NCI-H524 treated with DMSO at 0.1 percent for 48 hours (cell line): ENCODE measurements at places on chromosomes 4 and X.

DNA sequence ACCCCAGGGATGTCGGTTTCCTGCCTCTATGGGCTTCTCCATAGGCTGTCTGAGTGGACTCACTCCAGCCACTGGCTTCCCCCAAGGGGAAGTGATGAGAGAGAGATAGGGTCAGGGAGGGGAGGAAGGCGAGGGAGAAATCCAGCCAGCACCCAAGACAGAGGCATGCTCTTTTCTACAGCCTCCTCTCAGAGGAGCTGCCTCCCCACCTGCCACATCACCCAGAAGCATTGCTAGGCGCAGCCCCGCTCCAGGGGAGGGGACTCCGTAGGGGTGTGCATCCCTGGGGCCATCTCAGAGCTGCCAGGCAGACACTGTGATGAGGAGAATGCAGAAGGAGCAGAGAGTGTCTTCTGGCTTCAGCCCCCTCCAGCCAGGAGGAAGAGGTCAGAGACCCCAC is 109.5 kb upstream of the NKX1-1 start:
- DNase-seq = no peak

DNA sequence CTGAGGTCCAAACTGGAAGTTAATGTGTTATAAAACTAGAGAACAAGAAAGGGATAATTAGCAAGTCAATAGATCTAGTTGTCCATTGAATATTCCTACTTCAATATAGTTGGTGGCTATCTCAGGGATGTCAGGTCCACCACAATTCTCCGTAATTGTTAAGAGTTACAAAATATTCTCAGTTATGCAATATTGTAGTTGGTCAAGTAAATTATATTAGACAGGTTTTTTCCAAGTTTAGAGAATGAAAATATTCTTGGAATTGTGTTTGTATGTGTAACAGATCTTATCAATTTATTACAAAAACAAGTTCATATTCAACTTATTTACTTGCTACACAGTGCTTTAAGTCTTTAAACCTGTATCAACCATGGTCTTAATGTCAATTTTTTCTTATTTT is 547.4 kb downstream of the SPRY1 start:
- no peak for DNase-seq

DNA sequence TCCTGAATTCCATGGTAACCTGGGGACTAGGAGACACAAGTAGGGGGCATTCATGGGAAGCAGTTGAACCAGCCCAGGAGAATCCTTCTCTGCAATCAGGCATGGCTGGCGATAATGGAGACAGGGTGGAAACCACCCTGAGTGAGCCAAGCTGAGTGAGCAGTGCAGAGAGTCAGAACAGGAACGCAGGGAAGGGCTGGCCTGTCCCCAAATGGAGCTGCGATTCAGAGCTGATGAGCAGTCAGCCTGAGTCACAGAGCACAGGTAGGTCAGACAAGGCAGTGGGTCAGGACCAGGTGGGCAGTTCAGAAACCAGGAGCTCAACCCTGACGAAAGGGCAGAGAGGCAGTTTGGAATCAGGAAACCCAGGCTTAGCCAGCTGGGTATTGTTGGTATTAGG is 129.0 kb downstream of the BTC start:
- DNase-seq = no peak

DNA sequence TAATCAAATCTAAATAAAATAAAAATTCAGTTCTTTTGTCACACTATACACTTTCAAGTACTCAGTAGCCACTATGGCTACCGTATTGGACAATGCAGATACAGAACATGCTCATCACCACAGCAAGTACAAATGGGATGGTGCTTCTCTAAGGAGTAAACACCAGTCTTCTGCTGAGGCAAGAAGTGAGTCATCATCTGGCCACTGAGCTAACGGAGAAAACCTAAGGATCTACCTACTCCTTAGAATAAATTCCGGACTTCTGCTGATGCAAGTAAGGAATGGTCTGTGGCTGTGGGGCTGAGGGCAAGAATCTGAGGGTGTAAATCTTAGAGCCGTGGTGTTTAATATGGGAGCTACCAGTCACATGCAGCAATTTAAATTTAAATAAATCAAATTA is 11.3 kb upstream of the RBMXL3 start:
- no peak for DNase-seq

- no peak for DNase-seq
These were observed 76.4 kb upstream of the NHS start for GRCh38 chrX:17298564-17298963.

- no peak for DNase-seq
These were observed 82.6 kb downstream of the FAM53A start for GRCh38 chr4:1601533-1601835.

DNA sequence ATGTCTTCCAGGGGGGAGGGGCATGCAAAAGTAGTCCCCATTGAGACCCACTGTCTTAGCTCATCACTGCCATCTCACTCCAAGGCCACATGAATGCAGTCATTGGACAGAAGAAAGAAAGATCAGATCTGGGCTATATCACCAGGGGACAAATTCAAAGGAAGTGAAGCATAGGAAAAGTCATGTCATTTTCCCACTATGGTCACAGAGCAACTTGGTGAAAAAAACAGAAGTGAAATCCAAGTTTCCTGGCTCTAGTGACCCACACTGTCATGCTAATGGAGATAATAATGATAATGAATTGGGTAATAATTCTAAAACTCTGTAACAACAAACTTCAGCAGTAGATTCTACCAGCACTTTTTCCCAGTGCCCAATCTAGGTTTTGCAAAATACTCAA is 9.9 kb downstream of the LHFPL1 start:
- no peak for DNase-seq

DNA sequence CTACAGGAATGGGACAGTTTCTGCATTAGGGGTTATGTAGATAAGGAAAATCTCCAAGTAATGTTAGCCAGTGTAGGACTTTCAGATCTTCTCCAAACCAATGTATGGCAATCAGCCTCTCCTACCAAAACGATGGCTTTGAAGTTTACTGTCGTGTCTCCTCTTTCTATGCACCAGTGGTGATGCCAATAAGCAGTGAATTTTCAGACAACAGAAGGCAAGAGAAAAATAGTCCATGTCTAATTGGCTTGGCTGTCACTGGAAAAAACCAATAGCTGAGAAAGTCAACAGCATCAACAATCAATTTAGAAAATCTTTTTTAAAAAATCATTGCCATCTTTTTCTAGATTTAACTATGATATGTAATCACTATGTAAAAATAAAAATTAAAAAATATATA is 35.0 kb downstream of the LIMCH1 start:
- DNase-seq = no peak

DNA sequence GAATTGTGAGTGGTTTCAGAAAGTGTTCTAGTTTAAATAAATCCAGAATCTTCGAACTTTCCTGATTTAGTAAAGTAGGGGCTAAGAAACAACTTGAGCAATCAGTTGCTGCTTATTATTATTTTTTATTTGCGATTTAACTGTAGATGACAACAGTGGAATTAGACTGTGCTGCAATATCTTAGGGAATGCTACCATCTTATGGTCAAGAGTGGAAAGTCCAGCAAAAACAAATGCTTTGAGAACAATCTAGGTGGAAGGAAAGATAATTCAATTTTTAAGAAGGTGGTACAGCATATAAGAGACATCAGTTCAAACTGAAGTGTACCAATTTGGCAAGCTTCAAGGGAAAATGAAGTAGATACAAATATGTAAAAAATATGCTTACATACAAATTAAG is 73.3 kb downstream of the CYLC1 start:
- peak; percentile 27 for DNase-seq

- no peak for DNase-seq
These were observed at the start of gene CLNK for GRCh38 chr4:10684631-10685030. Gene CLNK (minus strand): TSS chr4:10684768. CDS start chr4:10667869, 16,899 bp downstream.

- no peak for DNase-seq
These were observed 24.7 kb downstream of the PACRGL start for GRCh38 chr4:20724915-20725314.

- peak; percentile 25 for DNase-seq
These were observed 28.1 kb downstream of the BEX3 start for GRCh38 chrX:103404231-103405008.

- no peak for DNase-seq
These were observed 9.2 kb upstream of the MSN start for GRCh38 chrX:65658229-65658628.

DNA sequence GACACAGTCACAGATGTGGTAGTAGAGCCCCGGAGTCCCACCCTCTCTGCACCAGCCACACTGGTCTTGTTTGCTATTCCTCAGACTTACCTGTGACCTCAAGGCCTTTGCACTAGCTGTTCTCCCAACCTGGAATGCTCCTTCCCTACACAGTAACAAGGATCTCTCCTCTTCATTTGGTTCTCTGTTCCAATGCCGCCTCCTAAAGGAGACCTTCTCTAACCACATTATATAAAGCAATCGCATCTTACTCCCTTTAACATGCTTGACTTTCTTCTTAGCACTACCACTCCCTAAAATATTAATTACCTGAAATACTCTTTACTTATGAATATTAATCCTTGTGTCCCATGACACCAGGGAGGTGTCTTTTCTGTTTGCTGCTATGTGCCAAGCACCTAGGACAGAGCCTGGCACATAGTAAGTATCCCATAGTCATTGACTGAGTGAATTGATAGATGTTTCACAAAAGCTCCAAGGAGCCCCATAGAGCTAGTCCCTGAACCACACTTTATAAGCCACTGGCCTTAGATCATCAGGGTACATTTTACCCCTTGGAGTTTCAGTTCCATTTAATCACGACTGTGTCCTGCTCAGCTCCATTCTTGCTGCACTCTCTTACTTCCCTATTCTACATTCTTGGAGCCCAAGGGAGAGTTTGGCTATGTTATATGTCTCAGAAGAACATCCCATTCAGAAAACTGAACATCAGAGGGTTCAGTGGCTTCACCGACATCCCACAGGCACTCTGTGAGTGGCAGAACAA is 312.7 kb downstream of the RAB28 start:
- DNase-seq = no peak

DNA sequence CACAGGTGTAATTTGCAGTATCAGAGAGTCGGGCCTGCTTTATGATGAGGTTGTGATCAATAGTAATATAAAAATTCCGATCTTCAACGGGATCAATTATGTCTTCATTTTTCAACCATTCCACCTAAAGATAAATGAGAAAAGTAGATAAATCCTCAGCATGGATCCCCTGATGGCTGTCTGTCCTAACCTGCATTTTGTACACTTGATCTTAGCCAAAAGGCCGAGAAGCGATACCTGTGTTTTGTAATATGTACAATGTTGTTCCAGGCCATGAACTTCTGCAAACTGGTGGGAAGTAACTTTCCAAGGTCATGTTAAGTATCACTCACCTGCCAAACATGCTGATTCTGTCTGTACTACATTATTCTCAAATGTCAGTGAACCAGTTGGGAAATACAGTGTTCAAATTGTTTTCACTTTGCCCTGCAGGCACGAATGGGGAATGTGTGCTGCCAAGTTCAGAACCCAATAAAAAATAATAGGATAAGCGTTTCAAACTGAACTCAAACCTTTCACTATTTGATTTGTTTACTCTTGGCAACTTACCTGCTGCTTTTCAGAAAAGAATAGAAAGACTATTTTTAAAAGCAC is 298.1 kb downstream of the UNC5C start:
- no peak for DNase-seq

- DNase-seq = no peak
These were observed 6.1 kb upstream of the WAS start for GRCh38 chrX:48677516-48677915.
